Naive thymus-derived CD4-positive, alpha-beta T cell (primary cell): ENCODE measurements at places on chromosomes 6 and 20. TPM values are rescaled to one million over a fixed set of nuclear protein-coding genes. Genes with fewer than 3 reads are reported as not detected.

GRCh38 chr6:73923905-73924485 is 228.0 kb downstream of the CD109 start:
- no peak overlapping the region for H3K4me3 ChIP-seq
- no peaks in the 10 kb centered on the region for H3K27me3 ChIP-seq
- H3K36me3 ChIP-seq, result no peaks in the 10 kb centered on the region
- no peaks in the 10 kb centered on the region for H3K4me1 ChIP-seq

DNA sequence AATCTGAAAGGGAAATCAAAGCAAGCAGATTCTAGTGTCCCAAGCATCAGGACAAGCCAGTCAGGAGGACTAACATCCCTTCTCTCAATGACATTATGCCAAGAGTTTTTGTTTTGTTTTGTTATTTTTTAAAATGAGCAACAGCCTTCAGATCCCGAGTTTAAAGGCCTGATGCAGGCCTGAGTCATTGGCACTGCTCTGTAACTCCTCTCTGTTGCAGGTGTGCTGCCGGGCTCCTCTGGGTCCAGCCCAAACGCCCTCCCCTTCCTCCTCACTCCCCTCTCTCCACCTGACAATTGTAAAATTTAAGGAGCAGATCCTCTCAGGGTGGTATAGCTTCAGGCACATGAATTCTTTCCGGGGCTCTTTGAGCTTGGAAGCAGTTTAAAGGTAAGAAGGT is 502.0 kb downstream of the BMP2 start:
- no peak overlapping the region for H3K4me3 ChIP-seq
- no peaks in the 10 kb centered on the region for H3K4me1 ChIP-seq
- no peak overlapping the region for H3K27ac ChIP-seq

- H3K27ac ChIP-seq, result no peak overlapping the region
- H3K27me3 ChIP-seq, result no peaks in the 10 kb centered on the region
- H3K4me1 ChIP-seq, result no peaks in the 10 kb centered on the region
- H3K36me3 ChIP-seq, result no peaks in the 10 kb centered on the region
Measured at GRCh38 chr6:167661552-167662044, 165.1 kb upstream of the AFDN start.

Gene HTR1E
- not detected in 2 replicates for total RNA-seq

DNA sequence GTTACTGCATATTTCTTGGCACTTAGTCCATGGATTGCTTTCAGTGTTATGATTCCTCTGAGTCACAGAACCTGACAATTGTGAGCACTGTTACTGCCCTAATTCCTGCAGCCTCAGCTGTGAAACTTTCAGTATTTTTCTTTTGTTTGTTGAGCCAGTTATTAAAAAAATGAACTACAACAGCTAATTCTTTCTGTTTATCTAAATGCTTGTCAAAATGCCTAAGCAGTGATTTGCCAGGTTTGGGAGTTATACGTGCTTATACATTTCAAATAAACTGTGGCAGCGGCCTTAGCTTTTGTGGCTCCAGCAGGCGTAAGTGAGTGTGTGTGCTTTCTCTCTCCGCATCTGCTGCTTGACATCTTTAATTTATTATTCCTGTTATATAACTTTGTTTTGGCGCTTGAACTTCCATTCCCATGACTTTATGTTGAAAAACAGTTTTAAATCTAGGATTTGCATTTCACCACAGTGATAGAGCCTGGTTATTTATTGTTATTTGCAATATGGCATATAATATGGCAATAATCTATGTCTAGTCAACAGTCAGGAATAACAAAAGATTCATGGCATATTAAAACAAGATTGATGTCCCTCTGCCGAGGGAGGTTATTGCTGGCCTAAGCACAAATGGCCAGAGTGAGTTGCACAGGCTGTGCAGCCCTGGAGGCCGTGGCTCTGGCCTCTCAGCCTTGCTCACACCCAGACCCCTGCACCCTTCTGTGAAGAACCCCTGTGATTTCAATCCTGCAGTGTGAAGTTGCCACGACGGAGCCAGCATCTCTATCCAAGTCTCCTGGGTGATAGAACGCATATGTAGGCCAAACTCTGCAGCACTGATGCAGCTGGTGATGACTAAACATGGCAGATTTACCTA is 303.4 kb downstream of the THBS2 start:
- H3K4me3 ChIP-seq, result no peak overlapping the region
- H3K27ac ChIP-seq, result no peak overlapping the region
- no peaks in the 10 kb centered on the region for H3K36me3 ChIP-seq
- H3K4me1 ChIP-seq, result no peaks in the 10 kb centered on the region

- H3K27me3 ChIP-seq, result no peaks in the 10 kb centered on the region
- DNase-seq, result no peak
- no peaks in the 10 kb centered on the region for H3K4me1 ChIP-seq
- H3K27ac ChIP-seq, result no peak overlapping the region
Measured at GRCh38 chr6:19538096-19538495, 299.1 kb upstream of the ID4 start.

- H3K27ac ChIP-seq, result no peak overlapping the region
- H3K4me1 ChIP-seq, result no peaks in the 10 kb centered on the region
- no peaks in the 10 kb centered on the region for H3K27me3 ChIP-seq
- H3K36me3 ChIP-seq, result no peaks in the 10 kb centered on the region
- DNase-seq, result no peak
- no peak overlapping the region for H3K4me3 ChIP-seq
Measured at GRCh38 chr6:83092756-83093399, 25.4 kb downstream of the DOP1A start.

- H3K4me3 ChIP-seq, result no peak overlapping the region
- no peak overlapping the region for H3K27ac ChIP-seq
- H3K4me1 ChIP-seq, result no peaks in the 10 kb centered on the region
- no peak for DNase-seq
- no peaks in the 10 kb centered on the region for H3K36me3 ChIP-seq
Measured at GRCh38 chr6:1587546-1587945, 22.2 kb upstream of the FOXC1 start.

DNA sequence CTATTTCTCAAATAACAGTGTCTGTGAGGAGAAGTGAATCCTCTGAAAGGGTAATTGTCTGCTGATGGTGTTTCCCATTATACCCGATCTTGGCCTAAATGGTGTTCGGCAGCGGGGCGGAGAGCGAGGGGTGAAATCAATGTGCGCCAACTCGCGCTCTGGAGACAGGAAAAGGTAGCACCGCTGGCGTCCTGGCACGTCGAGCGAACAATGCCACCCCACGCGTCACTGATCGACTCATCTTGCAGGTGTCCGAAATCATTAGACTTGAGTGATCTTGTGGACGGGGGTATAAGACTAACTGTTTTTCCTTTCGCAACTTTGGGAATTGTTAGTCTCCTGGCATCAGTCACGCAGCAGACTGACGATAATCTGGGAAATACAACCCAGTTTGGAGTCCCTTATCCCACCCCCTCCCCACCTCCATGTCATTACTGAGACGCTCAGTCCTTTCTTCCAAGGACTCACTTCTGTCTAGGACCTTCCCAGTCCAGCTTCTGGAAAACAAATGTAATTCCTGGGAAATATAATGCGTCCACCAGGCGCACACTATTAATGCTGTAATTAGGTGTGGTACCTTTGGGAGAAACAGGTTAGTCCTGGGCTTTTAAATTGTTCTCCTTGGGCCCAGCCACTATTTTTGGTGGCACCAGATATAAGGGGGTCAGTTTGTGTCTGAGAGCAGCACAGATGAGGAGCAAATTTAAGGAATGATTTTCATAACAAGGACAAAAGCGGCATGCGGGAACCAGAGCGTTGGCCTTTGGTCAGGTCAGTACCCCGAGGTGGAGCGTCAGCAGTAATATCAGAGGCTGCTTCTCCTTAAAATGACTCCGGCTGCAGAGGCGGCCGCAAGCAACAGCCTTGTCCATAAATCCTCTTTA is 2.3 kb downstream of the LINC00237 start:
- no peak overlapping the region for H3K4me3 ChIP-seq
- H3K27ac ChIP-seq, result no peak overlapping the region
- H3K27me3 ChIP-seq, result peaks cover 25% of the 10 kb centered on the region
- no peaks in the 10 kb centered on the region for H3K36me3 ChIP-seq
- DNase-seq, result no peak

Gene ADGRF5
- total RNA-seq, result not detected

DNA sequence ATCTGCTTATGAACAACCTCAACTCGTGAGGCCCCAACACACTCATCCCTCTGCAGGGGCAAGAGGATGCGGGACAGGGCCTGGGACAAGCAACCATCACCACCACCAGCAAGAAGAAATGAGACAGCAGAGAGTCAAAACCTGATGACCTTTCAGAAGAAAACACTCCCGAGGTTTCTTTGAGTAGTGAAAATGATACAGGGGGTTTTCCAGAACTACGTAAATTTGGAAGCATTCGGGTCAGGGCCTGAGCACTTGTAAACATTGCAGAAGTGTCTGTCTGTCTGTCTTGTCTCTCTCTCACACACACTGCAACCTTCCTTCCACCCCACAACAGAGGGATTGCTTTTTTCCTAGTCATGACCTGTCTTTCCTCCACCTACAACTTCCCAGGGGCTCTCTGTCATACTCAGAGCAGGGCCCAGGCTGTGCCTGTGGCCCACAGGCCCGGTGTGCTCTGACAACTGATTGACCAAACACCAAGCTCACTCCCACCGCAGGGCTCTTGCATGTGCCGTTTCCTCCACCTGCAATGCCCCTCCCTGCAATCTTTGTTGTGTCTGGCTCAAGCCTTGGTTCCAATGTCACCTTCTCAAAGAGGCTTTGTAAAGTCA is 90.9 kb downstream of the BMP7 start:
- no peaks in the 10 kb centered on the region for H3K4me1 ChIP-seq
- no peak overlapping the region for H3K27ac ChIP-seq
- DNase-seq, result no peak
- no peaks in the 10 kb centered on the region for H3K36me3 ChIP-seq
- no peak overlapping the region for H3K4me3 ChIP-seq

DNA sequence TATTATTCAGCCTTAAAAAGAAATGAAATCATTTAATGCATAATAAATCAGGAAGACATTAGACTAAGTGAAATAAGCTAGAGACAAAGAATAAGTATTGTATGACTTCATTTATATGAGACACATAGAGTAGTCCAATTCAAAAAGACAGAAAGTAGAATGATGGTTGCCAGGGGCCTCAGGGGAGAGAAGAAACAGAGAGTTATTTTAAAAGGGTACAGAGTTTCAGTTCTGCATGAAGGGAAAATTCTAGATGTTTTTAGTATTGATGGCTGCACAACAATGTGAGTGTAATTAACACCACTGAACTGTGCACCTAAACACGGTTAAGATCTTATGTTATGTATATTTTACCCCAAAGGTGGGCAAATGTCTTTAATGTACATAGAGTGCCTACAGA is 1407.9 kb upstream of the MAP3K7 start:
- no peaks in the 10 kb centered on the region for H3K36me3 ChIP-seq
- no peak overlapping the region for H3K4me3 ChIP-seq
- H3K4me1 ChIP-seq, result no peaks in the 10 kb centered on the region
- H3K27me3 ChIP-seq, result no peaks in the 10 kb centered on the region
- DNase-seq, result no peak

DNA sequence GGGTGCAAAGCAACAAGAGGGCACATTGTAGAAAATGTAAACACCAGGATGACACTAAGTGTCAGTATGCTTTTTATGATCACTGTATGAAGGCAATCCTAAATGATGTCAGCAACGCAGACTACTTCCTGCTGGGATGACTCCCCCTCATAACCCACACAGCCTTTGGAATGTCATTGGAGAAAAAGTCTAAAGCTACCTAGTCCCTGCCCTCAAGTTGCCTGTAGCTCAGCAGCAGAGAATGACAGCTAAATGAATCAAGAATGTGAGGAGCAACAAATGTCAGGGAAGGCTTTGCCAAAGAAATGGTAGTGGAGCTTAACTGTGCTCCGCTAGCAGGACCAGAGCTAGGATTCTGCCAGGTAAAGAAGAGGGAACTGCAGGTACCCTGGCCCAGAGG is 555.6 kb downstream of the CD83 start:
- H3K4me1 ChIP-seq, result no peaks in the 10 kb centered on the region
- no peak for DNase-seq
- no peak overlapping the region for H3K4me3 ChIP-seq
- H3K36me3 ChIP-seq, result no peaks in the 10 kb centered on the region

DNA sequence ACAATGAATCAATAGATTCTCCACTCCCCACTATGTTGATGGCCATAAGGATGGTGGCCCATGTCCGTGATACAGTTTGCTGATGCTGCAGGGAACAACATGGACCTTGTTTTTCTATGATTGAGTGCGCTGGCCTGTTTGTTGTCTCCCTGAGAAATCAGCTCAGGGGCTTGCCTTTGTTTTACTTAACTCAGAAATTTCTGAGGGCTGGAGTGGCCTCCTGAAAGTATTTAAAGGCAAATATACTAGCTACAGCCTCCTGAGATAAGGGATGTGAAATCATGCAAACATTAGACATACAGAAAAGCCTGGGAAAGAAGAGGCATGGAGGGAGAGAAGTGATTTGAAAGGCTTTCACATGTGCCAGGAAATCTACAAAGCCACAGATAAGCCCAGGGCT is 170.3 kb upstream of the FLRT3 start:
- H3K27ac ChIP-seq, result no peak overlapping the region
- no peaks in the 10 kb centered on the region for H3K36me3 ChIP-seq
- H3K27me3 ChIP-seq, result no peaks in the 10 kb centered on the region
- no peak for DNase-seq
